ENCODE measurements at places on chromosomes 13 and 19. TPM values are rescaled to one million over a fixed set of nuclear protein-coding genes. Genes with fewer than 3 reads are reported as not detected.

The IL17D gene
- total RNA-seq: 0.77 TPM

The MUC16 gene
- total RNA-seq: 0.05 TPM

DNA sequence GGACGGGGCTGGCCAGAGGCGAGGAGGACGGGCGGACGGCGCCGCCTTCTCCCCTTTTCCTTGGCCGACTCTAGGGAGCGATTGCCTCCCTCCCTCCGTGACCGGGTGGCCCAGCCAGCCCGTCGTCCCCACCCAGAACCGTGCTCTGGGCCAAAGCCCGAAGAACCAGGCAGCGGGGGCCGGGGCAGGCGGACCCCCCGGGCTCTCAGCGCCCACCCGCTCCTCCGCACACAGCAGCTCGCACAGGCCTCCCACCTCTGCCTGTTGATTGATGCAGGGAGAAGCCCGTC lies 9.3 kb upstream of the MARCHF2 start:
- no peak for DNase-seq

GRCh38 chr19:16458391-16459341 lies 13.1 kb downstream of the EPS15L1 start:
- no peak for DNase-seq

DNA sequence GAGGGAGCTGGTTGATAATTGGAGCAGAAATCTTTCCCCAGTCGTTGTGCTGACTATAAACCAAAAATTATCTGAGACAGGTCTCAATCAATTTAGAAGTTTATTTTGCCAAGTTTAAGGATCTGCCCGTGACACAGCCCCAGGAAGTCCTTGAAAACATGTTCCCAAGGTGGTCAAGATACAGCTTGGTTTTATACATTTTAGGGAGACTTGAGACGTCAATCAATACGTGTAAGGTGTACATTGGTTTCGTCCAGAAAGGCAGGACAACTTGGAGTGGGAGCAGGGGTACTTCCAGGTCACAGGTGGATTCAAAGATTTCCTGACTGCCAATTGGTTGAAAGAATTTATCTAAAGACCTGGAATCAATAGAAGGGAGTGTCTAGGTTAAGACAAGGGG lies 17.6 kb downstream of the CFAP97D2 start:
- DNase-seq: no peak

DNA sequence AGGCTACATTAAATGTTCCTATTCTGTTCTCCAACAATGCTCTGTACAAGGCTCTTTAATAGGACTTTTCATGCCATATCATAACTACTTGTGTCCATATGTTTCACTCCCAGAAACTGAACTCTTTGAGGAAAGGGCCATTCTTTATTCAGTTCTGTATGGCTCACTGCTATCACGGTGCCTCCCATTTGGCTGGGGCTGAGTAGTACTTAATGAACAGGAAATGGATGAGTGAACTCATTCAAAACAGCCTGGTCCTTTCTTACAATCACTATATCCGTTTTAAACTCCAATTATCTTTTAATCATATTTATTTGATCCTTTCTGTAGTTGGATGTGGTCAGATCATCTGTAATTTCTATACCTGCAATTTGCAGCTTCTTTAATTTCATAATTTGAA lies 410.6 kb downstream of the TBC1D4 start:
- DNase-seq: no peak

DNA sequence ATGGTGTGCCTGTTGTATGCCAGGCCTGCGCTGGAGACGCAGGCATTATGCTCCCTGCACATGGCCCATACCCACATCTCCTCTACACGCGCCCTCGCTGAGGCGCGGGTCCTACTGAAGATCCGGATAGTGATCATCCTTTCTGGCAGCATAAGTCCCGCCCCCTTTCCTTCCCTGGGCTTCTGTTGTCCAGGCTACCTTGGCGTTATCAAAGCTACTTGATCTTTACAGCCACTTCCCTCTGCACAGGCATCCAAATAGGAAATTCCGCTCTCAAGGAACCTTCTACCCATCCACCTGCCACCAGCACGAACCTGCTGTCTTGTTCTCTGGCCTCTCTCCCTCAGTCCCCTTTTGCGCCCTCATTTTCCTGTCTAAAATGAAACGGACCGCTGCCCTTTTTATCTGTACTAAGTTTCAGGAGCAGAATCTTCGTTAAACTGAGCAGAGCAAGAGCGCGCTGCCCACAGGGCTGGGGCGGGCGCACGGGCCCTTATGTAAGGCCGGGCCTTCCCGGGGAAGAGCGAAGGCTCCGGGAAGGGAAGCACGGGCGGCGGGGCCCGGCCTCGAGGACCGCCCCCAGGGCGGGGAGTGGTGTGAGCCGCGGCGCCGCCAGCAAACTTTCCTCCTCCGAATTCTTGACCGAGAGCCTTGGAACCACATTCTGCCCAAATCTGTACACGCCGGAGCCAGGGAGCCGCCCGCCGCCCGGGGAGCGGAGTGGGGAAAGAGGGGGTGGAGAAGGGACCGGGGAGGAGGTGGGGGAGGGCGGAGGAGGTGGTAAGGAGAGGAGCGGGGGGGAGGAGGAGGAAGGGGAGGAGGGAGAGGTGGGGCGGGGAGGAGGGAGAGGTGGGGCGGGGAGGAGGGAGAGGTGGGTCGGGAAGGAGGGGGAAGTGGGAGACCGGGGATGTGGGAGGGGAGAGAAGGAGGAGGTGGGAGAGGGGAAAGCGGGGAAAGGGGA lies 920 bp upstream of the UBE2L5 start:
- DNase-seq: peak; percentile 57

DNA sequence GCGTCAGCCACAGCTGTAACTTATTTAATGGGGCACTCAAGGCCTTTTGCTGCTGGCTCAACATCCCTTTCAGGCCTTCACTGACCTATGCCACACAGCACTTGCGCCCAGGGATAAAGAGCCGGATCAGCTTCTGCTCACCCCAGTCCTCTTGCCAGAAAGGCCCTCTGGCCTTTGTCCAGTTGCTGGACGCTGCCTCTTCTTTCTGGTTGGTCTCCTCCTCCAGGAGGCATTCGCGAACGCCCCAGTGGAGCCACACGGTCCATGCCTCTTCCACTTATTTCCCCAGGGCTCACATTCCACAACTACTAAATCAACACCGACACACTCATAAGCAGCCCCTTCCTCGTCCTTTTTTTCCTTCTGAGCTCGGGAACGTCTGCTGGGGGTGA lies 3.7 kb upstream of the ZNF329 start:
- DNase-seq: no peak

DNA sequence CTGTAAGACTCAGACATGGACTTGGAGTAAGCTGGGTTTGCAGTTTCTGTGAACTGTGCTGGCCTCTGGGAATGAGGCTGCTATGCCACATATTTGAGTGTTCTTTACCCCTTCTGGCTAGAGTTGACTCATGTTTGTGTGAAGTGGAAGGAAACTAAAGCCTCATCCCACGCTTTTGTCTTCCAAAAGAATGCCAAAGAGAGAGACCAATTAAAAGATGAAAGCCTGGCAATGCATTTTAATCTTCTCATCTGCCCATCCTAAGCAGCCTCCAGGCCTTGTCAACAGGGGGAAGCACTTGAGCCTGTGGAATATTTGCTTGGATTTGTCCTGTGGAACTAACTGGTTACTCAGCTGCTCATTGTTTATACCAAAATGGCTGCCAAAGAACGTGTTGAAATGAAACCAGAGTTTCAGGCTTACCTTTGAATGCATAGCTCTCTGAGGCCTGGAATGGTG lies 49.1 kb downstream of the LMO7 start:
- DNase-seq: no peak

DNA sequence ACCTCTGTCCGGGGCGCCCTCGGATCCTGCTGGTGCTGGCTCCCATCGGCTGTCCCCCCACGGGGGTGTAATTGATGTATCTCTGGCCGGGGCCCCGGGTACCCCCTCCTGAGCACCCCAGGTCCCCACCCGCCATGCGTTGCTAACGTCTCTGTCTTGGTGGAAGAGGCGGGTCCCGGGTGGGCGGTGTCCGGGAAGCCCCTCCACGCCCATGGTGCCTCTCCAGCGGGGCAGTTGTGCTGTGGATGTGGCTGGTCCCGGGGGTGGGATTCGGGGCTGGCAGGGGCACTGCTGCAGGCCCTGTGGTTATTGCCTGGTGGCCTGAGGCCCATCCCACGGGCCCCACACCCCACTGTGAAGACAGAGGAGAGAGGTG lies 4.9 kb downstream of the DIRAS1 start:
- no peak for DNase-seq

- no peak for DNase-seq
Observed at GRCh38 chr13:74117207-74117705, 16.9 kb downstream of the KLF12 start.

Measured in activated T-cell treated with anti-CD3 and anti-CD28 coated beads, Interleukin-2, amount 50 U/mL, for 72 hours (primary cell).